SHP77 (cell line): ENCODE measurements at places on chromosomes 3 and 15.

- no peak for DNase-seq
Observed at GRCh38 chr3:155391104-155391503, 97.6 kb upstream of the STRIT1 start.

GRCh38 chr15:60070838-60071493 lies 66.9 kb downstream of the FOXB1 start:
- DNase-seq = no peak

- DNase-seq = no peak
Observed at GRCh38 chr3:195794708-195795107, 17.0 kb downstream of the MUC4 start.

GRCh38 chr3:192927016-192927415 lies 9.4 kb upstream of the MB21D2 start:
- DNase-seq = no peak

DNA sequence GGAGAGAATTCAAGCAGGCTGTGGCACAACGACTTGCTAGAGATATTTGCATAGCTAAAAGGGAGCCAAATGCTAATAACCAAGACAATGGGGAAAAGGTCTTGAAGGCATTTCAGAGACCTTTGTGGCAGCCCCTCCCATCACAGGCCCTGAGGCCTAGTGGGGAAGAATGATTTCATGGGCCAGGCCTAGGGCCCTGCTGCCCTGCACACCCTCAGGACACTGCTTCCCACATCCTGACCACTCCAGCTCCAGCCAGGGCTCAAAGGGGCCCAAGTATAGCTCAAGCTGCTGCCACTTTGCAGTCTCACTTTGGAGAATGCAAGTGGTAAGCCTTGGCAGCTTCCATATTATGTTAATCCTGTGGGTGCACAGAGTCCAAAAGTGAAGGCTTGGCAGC lies 21.5 kb upstream of the PTPN23 start:
- DNase-seq = no peak

DNA sequence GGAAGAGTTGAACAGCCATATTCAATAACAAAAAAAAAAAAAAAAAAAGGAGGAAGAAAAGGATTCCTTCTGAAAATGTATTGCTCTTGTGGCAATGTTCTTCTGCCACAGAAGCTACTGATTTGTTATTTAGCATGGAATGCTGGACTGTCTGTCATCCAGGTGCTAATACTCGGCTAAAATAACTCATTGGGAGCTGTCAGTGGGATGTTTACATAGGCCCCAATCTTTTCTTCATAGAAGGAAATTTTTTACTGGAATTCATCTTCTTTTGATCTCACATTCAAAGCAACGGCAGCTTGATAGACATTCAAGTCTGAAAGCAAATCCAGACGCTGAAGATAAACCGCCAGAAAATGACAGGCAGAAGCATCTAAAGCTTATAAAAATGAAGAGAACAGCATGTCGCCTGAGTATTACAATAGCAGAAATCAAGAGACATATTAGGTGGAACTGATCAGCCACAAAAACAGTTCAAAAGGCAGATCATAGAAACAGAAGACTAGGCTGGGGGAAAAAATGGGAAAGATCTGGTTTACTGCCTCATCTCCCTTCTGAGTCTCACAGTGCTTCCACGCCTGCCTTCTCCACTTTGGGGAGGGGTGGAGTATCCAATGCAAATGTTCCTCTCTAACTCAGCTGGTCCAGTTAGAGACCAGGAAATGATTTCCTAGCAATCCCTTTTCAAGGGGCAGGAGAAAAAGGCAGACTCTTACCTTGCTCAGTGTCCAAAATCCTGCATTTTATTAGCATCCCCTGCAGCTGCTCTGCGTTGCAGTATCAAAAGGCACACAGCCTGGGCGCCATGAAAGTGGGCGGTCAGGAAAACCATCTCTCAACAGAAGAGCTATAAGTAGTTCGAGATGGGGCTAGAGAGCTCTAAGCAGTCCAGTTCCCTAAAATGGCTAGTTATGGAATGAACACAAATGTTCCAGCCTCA lies 451.9 kb downstream of the FOXP1 start:
- DNase-seq = peak; percentile 40

GRCh38 chr15:41017066-41017735 lies 63.9 kb downstream of the CHAC1 start:
- DNase-seq = no peak

DNA sequence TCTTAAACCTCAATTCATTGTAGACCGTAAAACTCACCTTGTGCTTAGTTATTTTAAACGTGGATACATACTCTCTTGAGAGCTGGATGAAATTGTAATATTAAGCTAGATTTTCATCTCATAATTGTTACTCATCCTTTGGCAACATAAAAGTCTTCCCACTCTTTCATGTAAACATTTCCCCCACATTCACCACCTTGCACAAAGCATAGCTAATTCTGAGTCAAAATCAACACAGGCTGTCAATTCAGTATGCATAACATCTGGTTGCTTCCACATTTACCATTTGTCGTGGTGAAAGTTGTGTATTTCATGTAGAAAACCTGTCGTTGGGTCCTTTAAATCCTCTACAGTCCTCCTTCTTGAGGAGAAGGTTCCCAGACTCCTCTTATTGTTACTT lies 524.6 kb downstream of the OTOL1 start:
- no peak for DNase-seq

GRCh38 chr15:70323111-70323851 lies 225.6 kb upstream of the TLE3 start:
- DNase-seq = no peak

- no peak for DNase-seq
Observed at GRCh38 chr3:45362161-45362560, 26.2 kb upstream of the LARS2 start.

- no peak for DNase-seq
Observed at GRCh38 chr3:138206196-138206595, 19.1 kb downstream of the ARMC8 start.

DNA sequence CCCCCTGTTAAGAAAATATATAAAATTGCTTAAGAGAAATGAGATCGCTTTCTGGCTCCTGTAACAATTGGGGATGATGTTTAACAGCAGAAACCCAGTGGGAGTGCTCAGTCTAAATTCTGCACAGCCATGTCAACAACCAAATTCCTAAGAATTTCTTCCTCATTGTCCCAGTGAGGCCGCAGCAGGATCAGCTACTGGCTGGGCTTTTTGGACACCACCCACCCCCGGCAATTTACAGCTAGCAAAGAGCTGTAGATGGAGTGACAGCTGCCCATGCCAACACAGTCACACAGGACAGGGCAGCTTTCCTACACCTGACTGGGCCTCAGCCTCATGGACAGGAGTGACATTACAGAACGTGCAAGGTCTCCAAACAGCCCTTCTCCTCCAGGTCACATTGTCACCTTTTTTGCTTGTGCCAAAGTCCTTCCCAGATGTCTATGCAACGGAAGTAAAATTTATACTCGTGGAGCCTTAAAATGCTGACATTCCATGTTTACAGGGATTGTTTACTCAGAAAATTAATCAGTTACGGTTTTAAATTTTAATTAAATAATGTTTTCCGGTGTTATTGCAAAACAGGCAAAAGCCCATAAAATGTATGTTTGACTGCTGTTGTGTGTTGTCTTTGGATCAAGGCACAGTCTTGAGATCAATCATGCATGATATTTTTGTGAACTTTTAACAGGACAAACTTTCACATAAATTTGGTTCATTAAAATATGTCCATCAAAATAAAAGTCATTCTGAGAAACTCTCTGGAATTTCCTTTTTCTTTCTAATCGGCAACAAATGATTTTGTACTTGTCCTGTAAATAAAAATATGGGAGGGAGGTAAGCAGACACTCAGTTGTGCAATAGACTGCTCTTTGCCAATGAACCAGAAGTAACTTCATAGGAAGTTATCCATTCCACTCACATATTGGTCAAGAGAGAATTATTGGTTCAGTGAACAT lies 943.2 kb downstream of the MCTP2 start:
- DNase-seq = no peak

GRCh38 chr3:7328339-7328738 lies 467.4 kb downstream of the GRM7 start:
- no peak for DNase-seq

GRCh38 chr3:159775372-159775961 lies 213.2 kb upstream of the IL12A start:
- DNase-seq = no peak

GRCh38 chr3:127135241-127136023 lies 57.5 kb upstream of the PRR23E start:
- DNase-seq = peak; percentile 50

- DNase-seq = no peak
Observed at GRCh38 chr3:158085358-158085757, 20.9 kb downstream of the SHOX2 start.

DNA sequence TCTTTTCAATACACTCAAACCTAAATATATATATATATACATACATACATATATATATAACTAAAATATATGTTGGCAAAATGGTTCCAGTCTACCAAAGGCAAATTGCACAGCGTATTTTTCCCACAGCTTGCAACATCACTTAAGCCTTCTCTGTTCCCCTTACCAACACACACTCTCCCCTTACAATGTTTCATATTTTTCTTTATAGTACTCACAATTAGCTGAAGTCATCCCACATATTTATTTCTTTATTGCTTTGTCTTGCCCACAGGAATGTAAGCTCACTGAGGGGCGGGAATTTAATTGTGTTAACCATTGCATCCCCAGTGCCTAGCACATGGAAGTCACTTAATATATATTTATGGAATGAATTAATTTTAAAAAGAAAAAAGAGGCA lies 288.3 kb downstream of the ULK4 start:
- DNase-seq = no peak

- DNase-seq = no peak
Observed at GRCh38 chr3:181794011-181794790, 82.5 kb downstream of the SOX2 start.

GRCh38 chr3:13843351-13843750 lies 36.5 kb downstream of the WNT7A start:
- no peak for DNase-seq

GRCh38 chr15:28990390-28990789 lies 104.6 kb downstream of the APBA2 start:
- no peak for DNase-seq

GRCh38 chr3:18837137-18837755 lies 311.1 kb upstream of the KCNH8 start:
- no peak for DNase-seq

DNA sequence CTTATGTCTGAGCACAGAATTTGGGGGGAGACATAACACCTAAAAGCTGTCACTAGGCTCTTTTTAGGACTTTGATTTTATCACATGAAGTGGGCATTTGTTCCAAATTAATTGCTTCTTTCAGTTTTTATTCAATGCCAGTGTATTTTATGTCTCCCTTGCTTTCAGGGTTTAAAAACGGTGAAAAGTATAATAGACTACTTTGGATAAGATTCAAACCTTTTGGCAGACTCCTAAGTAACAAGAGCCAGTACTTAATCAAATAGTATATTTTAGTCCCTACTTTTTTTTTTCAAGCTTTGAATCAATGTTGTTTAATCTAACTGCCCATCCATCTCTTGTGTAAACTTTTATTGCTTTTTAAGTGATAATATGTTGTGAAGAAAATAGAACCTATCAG lies 847.2 kb upstream of the DPPA4 start:
- no peak for DNase-seq

DNA sequence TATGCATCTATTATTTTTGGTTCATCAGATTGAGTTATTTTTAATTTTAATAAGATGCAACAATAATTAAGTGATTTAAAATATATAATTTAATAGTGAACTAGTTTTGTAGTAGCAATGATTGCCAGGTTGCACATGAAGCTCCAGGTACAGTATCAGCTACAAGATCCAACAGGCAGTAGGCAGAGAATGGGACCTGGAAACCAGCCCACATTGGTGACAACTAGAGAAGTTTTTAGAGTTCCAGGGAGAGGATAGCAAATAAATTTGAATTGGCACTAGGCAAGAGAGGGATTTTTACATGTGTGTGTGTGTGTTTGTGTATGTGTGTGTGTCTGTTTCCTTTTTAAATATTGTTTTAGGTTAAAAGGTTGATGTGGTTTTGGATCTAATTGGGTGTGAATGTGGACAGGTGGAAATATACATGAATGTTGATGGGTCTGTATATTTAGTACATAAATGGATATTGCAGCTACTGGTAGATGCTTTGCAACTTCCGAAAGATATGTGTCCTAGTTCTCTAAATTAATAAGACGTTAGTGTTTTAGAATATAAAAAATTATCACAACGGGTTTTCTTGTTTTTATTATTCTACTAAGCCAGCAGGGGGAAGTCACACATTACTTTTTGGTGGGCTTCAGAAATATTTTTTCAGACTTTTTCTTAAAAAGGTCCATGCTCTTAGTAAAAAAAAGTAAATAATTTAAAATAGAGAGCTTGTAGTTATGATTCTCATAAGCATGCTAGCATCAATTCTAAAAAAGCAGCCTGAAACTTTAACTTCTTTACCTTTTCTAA lies 110.1 kb upstream of the GBE1 start:
- DNase-seq = no peak

GRCh38 chr15:41104234-41104633 lies 11.8 kb downstream of the INO80 start:
- DNase-seq = no peak

GRCh38 chr15:76526111-76526510 lies 189.5 kb downstream of the ISL2 start:
- DNase-seq = no peak

DNA sequence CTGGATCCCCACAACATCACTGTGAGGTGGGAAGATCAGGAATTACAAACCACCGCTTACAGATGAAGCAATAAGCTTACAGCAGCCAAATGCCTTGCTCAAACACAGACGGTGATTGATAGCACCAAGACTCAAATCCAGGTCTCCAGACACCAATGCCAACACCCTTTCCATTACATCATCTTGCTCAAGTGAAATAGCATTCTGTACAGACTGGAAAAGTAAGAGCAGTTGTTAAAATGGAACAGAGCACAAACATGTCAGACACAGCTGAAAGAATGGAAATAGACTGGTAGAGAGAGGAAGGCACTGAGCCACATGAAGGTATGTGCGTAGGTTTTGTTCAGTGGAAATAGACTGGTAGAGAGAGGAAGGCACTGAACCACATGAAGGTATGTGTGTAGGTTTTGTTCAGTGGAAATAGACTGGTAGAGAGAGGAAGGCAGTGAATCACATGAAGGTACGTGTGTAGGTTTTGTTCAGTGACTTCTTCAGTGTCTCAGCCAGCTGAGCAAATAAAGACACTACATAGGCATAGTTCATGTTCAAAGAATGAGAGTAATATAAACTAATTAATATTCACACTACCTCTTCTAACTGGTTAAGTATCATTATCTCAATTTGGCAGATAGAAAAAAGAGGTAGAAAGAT lies 15.6 kb downstream of the CLDN1 start:
- peak; percentile 67 for DNase-seq

GRCh38 chr3:27380433-27381357 lies 11.5 kb upstream of the NEK10 start:
- DNase-seq = no peak

DNA sequence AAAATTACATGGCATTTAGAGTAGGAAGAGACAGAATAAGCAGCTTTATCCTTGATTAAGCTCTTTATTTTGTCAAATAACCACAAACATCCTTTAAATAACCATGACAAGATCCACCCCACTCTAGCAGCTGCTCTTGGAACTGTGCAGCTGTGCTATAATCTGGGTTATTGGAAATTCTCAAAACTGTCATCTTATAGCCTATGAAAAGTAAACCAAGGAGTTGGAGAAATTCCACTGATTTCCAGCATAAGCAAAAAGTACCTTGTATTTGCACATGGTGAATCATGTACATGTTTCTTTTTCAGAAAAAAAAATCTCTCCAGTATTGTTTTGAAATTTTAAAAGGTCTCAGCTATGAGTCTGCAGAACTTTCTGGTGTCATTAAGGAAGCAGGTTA lies 88.8 kb upstream of the ABI3BP start:
- DNase-seq = no peak

- DNase-seq = no peak
Observed at GRCh38 chr15:73330206-73331051, 38.3 kb downstream of the HCN4 start.
